Astrocyte (in vitro differentiated cells and primary cell): ENCODE measurements at places on chromosomes 7 and 10. TPM values are rescaled to one million over a fixed set of nuclear protein-coding genes. Genes with fewer than 3 reads are reported as not detected.

AEBP1 gene
- 65.0 and 102 TPM in 2 replicates for total RNA-seq

- no peak for DNase-seq
Observed at GRCh38 chr7:87548123-87548919, 52.4 kb downstream of the ABCB1 start.

GIGYF1 gene
- total RNA-seq, result 21.3 and 23.2 TPM in 2 replicates

GRCh38 chr10:101266381-101267289 lies 37.4 kb upstream of the LBX1 start:
- DNase-seq, result no peak

MRPL43 gene
- total RNA-seq, result 61.3 and 75.1 TPM in 2 replicates

TRIM8 gene
- total RNA-seq, result 103 and 117 TPM in 2 replicates

- DNase-seq, result no peak
Observed at GRCh38 chr10:660970-661596, 28.4 kb downstream of the DIP2C start.

BLNK gene
- not detected in 2 replicates for total RNA-seq

AASS gene
- 13.9 and 15.6 TPM in 2 replicates for total RNA-seq

- DNase-seq, result no peak
Observed at GRCh38 chr10:23694446-23694920, 255.6 kb downstream of the OTUD1 start.

- no peak for DNase-seq
Observed at GRCh38 chr7:125899577-125899976, 970.0 kb upstream of the POT1 start.

GRID2IP gene
- 0.07 and 0.09 TPM in 2 replicates for total RNA-seq

STEAP1B gene
- 1.1 and 1.3 TPM in 2 replicates for total RNA-seq

DNA sequence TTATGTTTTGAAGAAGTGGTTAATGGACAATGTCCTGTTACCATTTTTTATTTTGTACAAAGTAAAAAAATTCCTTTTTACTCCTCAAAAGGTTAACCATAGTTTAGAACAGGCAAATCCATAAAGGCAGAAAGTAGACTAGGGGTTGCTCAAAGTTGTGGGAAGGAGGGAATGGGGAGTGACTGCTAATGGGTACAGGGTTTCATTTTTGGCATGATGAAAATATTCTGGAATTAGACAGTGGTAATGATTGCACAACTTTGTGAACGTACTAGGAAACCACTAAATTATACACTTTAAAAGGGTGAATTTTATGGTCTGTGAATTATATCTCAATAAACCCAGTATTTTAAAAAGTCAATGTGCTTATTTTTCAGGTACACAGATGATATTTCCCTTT lies 35.4 kb upstream of the CDK14 start:
- DNase-seq, result peak; percentile 71

EGFR gene
- total RNA-seq, result 22.0 and 27.3 TPM in 2 replicates

HTR5A gene
- total RNA-seq, result not detected in 2 replicates

ADAM12 gene
- total RNA-seq, result 100 and 126 TPM in 2 replicates

DNA sequence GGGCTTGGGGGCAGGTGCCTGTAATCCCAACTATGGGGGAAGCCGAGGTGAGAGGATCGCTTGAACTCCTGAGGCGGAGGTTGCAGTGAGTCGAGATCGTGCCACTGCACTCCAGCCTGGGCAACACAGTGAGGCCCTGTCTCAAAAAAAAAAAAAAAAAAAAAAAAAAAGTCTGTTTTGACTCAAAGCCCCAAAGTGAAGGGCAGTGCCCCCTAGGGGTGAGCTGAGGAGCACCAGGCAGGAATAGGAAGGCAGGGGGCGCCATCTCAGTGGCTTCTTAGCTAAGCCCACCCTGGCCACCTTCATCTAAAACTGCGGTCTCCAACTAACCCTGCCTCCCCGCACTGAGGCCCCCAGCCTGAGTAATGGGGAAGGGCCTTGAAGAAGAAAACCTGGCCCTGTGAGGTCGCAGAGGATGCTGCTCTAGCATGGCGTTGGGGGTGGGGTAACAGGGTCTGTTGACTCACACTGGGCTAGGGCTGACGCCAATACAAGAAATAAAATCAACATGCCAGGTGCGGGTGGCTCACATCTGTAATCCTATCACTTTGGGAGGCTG lies 9.8 kb downstream of the PODXL start:
- DNase-seq, result no peak

DNA sequence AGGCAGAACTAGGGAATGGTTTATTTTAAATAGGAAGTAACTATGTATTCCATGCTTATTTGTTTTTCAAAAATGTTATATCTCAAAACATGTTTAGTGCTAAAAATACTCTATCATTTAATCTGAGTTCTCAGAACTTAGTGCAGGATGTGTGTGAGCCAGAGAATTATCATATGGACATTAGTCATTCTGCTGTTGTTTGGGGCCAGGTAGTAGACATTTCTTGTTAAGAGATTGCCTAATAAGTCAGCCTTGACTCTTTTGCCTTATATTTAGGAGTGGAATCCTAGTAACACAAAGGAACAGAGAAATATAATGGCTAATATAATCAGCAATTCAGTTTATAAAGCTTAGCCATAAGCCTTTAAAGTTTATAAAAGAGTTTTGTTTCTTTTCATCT lies 149.8 kb downstream of the CCSER2 start:
- peak; percentile 35 for DNase-seq

GRCh38 chr7:110065121-110065520 lies 1025.8 kb upstream of the LRRN3 start:
- no peak for DNase-seq

GRCh38 chr7:9603291-9603690 lies 1169.9 kb downstream of the NXPH1 start:
- no peak for DNase-seq

- no peak for DNase-seq
Observed at GRCh38 chr10:132274986-132275385, 32.8 kb downstream of the STK32C start.

GRCh38 chr10:123704076-123704475 lies 37.9 kb downstream of the GPR26 start:
- no peak for DNase-seq

SLC18A2 gene
- 0.07 TPM in 1 of 2 replicates, not detected in the other for total RNA-seq

DNA sequence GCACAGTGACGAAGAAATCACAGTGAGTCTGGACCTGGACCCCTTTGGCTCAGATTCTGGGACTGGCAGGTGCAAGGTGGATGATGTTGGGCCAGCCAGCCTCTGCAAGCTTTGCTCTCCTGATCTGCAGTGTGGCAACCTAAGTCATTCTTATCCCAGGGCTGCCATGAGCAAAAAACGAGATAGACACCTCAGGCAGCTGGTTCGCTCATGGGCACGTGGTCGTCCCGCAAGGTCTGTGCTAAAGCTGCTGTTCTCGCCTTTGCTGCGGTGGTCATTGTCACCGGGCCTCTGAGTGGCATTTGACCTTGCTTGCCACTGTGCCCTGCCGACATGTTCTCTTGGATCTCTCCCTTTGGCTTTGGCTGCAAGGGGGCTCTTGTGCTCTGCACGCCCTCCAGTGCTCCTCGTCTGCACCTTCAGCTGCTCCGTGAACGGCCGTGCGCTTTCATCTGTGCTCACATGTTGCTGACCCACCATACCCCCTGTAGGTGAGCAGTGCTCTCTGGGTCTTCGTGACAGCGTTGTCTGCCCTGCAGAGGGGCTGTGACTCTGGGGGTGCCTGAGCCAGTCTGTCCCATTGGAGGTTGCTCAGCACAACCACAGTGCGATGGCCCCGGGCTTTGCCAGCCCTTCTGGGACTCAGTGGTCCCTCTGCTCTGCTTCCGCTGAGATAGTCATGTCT lies 317.0 kb downstream of the GLRX3 start:
- DNase-seq, result no peak

- no peak for DNase-seq
Observed at GRCh38 chr7:155868955-155869783, 56.9 kb upstream of the SHH start.

DNA sequence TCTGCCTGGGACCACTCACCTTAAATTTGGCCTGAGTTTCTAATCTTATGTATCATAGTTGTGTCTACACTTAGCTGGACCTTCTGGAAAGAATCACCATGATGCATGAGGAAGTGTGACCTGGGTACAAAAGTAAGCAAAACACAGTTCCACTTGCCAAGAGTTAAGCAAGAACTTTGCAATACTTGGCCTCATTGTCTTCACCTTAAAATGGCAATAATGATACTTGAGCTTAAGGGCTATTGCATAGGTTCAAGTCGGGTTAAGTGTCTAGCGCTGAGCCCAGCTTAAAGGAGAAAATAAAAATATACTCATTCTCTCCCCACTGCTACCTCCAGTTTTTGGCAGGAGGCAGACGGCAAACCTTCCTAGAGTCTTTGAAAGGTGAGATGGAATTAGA lies 133.9 kb upstream of the BMPER start:
- no peak for DNase-seq

RNF32 gene
- total RNA-seq, result 1.6 and 2.7 TPM in 2 replicates

DNA sequence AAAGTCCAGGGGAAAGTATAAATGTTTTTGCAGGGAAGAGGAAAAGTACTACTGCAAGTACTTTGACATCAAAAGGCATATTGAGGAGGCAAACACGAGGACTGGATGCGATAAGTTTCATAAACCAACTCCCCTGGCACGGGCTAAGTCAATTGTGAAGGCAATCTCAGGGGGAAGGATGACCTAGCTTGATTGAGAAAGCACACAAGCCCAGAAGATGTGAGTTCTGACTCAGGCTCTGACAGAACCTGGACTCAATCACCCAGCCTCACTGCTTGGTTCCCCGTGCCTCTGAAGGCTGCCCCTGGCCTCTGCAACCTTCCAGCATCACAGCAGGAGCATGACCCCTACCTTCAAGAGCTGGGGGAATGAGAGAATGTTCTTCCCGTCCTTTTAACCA lies 93.2 kb upstream of the ZNF438 start:
- no peak for DNase-seq

DNA sequence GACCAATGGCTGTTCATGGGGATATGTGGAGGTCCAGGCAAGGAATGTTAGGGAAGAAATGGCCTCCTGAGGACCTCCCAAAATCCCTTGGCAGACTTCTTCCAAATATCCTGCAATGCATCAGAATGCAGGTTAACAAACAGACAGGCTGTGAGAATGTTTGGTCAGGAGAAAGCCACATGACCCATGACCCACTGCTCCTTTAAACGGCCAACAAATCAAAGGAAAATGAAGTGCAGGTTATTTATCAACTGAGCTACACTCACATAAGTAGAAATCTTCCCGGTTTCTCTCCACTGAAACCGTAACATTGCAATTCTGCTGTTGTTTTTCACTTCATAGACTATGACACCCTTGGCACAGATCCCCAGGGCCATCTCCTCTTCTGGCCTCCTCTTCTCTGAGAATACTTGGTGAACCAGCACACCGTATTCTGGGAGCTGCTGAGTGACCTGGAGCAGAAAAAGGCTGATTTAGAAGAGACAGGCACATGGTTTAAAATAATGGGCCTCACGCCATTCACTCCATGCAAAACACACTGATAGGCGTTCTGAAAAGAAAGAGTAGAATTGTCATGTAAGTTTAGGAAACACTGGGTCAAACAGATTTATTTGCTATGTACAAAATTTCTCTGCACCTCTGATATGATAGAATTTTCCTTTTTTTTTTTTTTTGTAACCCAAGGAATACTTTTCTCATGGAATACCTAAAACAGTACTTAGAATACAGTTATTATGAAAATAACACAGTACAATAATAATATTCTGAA lies 67.8 kb downstream of the FRMPD2 start:
- DNase-seq, result no peak

CCDC201 gene
- not detected in 2 replicates for total RNA-seq

- DNase-seq, result no peak
Observed at GRCh38 chr10:95675403-95676116, 18.2 kb downstream of the TCTN3 start.

GRCh38 chr10:4138146-4138721 lies 353.2 kb upstream of the KLF6 start:
- peak; percentile 55 for DNase-seq

DNA sequence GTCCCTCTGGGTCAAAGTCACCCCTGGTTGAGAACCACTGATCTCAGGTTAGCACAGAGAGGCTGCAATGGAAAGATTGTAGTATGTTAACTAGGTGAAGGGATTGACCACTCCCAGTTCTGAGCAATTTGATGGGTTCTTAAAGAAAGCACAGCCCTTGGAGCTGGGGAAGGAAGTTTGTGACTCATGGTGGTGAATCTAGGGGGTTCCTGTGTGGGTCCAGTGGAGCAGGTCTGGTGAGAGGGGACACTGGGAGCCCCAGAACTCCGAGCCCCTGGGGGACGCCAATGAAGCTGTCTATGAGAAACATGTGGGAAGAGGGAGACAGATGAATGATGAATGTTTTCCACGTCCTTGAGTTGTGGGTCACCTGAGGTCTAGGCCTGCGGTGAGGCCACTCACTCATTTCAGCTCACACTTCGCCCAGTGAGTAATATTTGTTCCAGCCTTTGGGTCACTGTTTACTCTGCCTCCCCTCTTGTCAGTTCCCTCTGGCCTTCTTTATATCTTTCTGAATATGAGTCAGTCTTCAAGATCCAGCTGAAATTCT lies 341.9 kb downstream of the LRMDA start:
- DNase-seq, result peak; percentile 83

- no peak for DNase-seq
Observed at GRCh38 chr7:155943251-155943899, 131.1 kb upstream of the SHH start.

PIP gene
- total RNA-seq, result not detected in 2 replicates

MYO1G gene
- total RNA-seq, result 0.11 and 0.19 TPM in 2 replicates

GRCh38 chr10:104139221-104139620 lies 17.2 kb downstream of the SFR1 start:
- no peak for DNase-seq

GRCh38 chr7:101718363-101719122 lies 89.4 kb upstream of the MYL10 start:
- DNase-seq, result peak; percentile 35
